ENCODE measurements at places on chromosomes 16 and 17. TPM values are rescaled to one million over a fixed set of nuclear protein-coding genes. Genes with fewer than 3 reads are reported as not detected.
A peak's percentile ranks its signal among the peaks of the same experiment; 100 is the strongest.

DNA sequence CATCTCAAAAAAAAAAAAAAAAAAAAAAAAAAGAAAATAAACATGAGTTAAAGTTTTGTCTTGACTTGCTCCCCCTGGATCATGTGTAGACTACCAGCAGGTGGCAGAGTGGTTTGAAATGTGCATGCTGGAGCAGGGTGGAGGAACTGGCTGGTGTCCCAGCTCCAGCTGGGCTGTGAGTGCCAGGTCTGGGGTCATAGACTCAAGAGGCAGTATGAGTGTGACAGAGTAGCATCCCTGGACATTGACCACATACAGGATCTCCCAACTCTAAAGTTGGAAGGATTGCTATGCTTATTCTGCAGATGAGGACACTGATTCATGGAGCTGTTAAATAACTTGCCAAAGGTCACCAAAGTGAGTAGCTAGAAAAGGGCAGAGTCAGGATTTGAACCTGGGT, 198.0 kb upstream of the MPHOSPH6 start:
- no peaks in the 10 kb centered on the region for H3K27me3 ChIP-seq
- DNase-seq: peak; percentile 49
- no peaks in the 10 kb centered on the region for H3K4me1 ChIP-seq
- H3K36me3 ChIP-seq: no peaks in the 10 kb centered on the region
- H3K4me3 ChIP-seq: no peak overlapping the region
- H3K27ac ChIP-seq: no peak overlapping the region

DLX4 gene
- total RNA-seq: not detected

- no peaks in the 10 kb centered on the region for H3K27me3 ChIP-seq
- H3K4me1 ChIP-seq: peaks cover 46% of the 10 kb centered on the region
- DNase-seq: peak; percentile 61
- H3K27ac ChIP-seq: peak overlapping the region; percentile 86
- peak overlapping the region; percentile 45 for H3K4me3 ChIP-seq
These were observed 512 bp downstream of the AKAP1 start for GRCh38 chr17:57085448-57086068.

NECAB2 gene
- 0.94 TPM for total RNA-seq

KRT9 gene
- total RNA-seq: not detected

DNA sequence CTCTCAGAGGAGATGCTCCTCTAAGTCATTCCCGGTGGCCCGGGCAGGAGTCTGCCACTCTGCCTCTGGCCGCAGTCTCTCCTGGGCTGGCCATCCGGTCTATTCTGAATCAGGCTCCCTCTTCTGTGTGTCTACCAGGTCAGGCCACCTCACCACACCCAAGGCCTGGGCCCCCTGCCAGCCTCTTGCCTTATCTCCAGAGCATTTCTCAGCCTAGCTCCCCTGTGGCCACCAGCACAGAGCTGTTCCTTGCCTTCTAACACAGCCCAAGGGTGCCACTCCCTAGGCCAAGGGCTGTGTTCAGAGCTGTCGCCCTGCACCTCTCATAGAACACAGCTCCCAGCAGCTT, 55.3 kb downstream of the MYO18A start:
- no peak overlapping the region for H3K27ac ChIP-seq
- H3K4me3 ChIP-seq: no peak overlapping the region
- H3K36me3 ChIP-seq: peaks cover 26% of the 10 kb centered on the region

DNA sequence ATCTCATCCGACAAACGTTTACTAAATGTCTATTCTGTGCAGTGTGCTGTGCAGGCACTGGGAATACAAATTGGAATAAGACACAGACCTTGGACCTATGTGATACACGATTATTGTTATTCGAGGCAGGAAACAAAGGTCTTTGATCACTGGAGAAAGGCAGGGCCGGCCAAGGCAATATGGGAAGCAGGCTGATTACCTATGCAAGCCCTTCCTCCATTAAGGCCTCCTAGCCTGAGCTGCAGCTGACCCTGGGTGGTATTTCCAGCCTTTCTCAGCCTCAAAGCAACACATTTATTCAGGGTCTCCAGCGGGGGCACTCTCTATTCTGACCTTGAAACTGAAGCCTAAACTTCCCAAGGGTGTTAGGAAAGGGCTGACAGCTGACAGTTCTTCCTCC, 13.4 kb downstream of the ST6GALNAC1 start:
- no peak overlapping the region for H3K4me3 ChIP-seq
- DNase-seq: no peak
- H3K36me3 ChIP-seq: no peaks in the 10 kb centered on the region
- H3K4me1 ChIP-seq: no peaks in the 10 kb centered on the region

- H3K27ac ChIP-seq: peak overlapping the region; percentile 54
- no peak for DNase-seq
- no peak overlapping the region for H3K4me3 ChIP-seq
- no peaks in the 10 kb centered on the region for H3K27me3 ChIP-seq
- no peaks in the 10 kb centered on the region for H3K36me3 ChIP-seq
- H3K4me1 ChIP-seq: peaks cover 37% of the 10 kb centered on the region
These were observed 24.9 kb downstream of the HMOX2 start for GRCh38 chr16:4501071-4501478.

DNA sequence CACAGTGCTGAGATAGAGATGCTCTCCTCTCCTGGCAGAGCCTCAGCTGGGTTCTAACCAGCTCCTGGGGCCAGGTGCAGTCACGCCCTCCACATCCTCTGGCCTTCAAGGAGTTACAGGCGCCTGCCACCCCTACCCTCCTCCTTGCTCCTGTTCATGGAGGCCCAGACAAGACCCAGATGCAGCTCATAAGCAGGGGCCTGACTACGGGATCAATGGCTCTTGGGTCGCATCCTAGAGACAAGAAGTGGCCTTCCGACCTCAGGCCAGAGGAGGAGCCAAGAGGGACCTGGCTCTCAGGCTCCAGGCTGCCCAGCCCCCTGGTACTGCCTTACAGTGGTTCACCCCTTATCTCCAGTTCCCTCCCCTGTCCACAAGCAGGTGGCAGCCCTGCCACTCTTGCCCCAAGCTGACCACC, 23.0 kb downstream of the ARHGAP27 start:
- H3K4me1 ChIP-seq: peaks cover 65% of the 10 kb centered on the region
- no peak overlapping the region for H3K4me3 ChIP-seq
- no peak for DNase-seq
- peaks cover 3% of the 10 kb centered on the region for H3K36me3 ChIP-seq

DNA sequence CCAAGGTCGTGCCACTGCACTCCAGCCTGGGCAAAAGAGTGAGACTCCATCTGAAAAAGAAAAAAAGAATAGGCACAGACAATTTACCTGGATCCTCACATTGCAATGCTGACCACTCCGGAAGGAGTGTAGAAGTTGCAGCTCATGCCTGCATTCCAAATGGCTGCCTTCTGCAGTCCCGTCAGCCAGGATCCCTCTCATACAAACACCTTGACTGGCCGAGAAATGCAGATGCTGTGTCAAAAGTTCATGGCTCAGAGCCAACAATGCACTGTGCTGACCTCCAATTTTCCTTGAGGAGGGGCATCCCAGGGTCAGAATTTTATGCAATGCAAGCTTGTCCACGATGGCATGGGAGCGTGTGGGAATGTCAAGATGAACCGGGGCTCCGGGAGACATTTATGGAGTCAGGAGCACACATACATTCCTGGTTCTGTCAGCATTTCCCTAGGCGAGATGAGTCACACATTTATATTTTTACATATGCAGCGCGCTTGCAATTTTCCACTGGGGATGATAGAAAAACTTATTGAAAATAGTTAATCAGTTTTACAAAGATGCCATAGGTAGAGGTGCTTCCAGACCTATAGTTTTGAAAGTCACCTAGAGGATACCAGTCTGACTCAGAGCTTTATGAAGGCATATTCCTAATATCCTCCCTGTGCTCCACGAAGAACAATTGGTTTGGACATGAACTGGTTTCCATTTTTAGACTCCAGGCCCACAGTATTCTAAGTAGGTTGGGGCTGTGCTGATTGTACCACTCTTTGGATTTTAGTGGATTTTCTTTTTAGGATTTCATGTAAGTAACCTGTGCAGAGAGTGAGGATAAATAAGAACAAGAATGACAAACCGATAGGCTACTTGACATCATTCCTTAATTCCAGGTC, 614.6 kb downstream of the MAF start:
- no peak for DNase-seq
- no peak overlapping the region for H3K27ac ChIP-seq
- no peaks in the 10 kb centered on the region for H3K4me1 ChIP-seq
- H3K27me3 ChIP-seq: no peaks in the 10 kb centered on the region
- no peak overlapping the region for H3K4me3 ChIP-seq

ENKD1 gene
- 14.2 TPM for total RNA-seq

SLC35G3 gene
- not detected for total RNA-seq

- peaks cover 27% of the 10 kb centered on the region for H3K27me3 ChIP-seq
- DNase-seq: peak; percentile 7
- no peak within 1 kb of the TSS for H3K4me3 ChIP-seq
- H3K36me3 ChIP-seq: no peaks in the 10 kb centered on the region
- peaks cover 5% of the 10 kb centered on the region for H3K4me1 ChIP-seq
- H3K27ac ChIP-seq: peak within 1 kb of the TSS; percentile 57
These were observed at the start of gene GJC1 for GRCh38 chr17:44829523-44830358. TSS of gene GJC1 (minus strand) at chr17:44830287. CDS start at chr17:44805817, 24,470 bp downstream.

DNA sequence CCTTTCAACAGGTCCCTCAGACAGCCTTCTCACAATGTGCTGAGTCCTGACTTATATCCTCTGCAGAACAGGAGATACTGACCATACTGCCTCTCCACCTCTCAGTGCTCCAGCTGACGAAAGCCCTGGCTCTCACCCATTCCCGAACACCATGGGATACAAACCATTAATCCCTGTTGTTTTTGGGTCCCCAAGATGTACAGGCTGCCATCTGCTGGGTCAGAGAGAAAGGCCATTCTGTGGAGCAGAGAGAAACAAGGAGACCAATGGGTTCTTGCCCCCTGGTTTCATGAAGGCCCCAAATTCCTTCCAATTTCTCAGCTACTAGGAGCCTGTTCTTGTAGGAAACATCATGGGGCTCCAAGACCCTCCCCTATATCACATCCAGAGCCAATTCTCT, 3.0 kb downstream of the ERN2 start:
- H3K27ac ChIP-seq: no peak overlapping the region
- H3K4me3 ChIP-seq: no peak overlapping the region
- no peak for DNase-seq
- H3K4me1 ChIP-seq: no peaks in the 10 kb centered on the region

GJC1 gene
- total RNA-seq: 4.4 TPM

DNA sequence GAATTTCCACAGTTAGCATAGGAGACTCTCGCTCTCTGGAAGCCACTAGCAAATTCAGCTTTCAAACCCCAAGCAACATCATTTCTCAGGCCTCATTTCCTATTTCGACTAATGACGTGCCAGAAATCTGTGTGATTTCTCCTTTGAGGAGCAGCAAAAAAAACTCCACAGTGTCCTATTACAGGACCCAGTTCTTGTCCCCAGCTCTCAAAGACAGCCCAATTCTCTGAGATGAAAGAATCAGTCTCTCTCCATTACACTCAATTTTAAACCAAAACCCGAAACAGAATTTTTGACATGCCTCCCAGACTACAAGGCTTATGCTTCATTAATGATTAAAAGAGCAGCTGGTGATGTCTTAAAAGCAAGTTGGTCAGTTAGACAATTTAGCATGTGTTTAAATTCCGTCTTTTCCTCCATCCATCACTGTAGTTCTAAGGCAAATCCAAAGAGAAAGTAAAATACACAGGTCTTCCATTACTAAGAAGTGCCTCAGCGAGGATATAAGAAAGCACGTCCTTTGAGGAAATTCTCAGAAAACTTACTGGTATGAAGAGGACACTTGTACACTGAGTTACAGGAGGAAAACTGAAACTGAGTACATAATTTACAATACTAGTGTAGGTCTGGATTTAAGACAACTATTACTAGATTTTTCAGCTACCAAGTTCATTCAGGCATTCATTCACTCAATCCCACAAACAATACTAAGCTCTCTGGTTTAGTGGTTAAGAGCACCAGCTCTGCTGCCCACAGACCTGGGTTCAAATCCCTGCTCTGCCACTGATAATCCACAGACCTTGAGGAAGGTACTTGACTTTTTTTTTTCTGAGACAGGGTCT, 12.5 kb downstream of the TOM1L2 start:
- H3K27me3 ChIP-seq: no peaks in the 10 kb centered on the region
- no peak for DNase-seq
- peak overlapping the region; percentile 82 for H3K27ac ChIP-seq
- H3K4me3 ChIP-seq: no peak overlapping the region
- peaks cover 39% of the 10 kb centered on the region for H3K4me1 ChIP-seq

GINS2 gene
- total RNA-seq: 0.24 TPM

GRCh38 chr16:10345629-10346028, 40.2 kb upstream of the ATF7IP2 start:
- H3K4me3 ChIP-seq: no peak overlapping the region
- H3K27me3 ChIP-seq: no peaks in the 10 kb centered on the region
- H3K4me1 ChIP-seq: no peaks in the 10 kb centered on the region
- DNase-seq: no peak

- H3K4me3 ChIP-seq: no peak overlapping the region
- DNase-seq: no peak
- no peaks in the 10 kb centered on the region for H3K27me3 ChIP-seq
- no peaks in the 10 kb centered on the region for H3K4me1 ChIP-seq
These were observed 21.0 kb downstream of the CNOT1 start for GRCh38 chr16:58608601-58609136.

GRCh38 chr17:60093694-60094093, 15.0 kb upstream of the HEATR6 start:
- H3K27me3 ChIP-seq: no peaks in the 10 kb centered on the region
- H3K36me3 ChIP-seq: no peaks in the 10 kb centered on the region
- H3K4me3 ChIP-seq: no peak overlapping the region
- peaks cover 7% of the 10 kb centered on the region for H3K4me1 ChIP-seq
- H3K27ac ChIP-seq: no peak overlapping the region

DNA sequence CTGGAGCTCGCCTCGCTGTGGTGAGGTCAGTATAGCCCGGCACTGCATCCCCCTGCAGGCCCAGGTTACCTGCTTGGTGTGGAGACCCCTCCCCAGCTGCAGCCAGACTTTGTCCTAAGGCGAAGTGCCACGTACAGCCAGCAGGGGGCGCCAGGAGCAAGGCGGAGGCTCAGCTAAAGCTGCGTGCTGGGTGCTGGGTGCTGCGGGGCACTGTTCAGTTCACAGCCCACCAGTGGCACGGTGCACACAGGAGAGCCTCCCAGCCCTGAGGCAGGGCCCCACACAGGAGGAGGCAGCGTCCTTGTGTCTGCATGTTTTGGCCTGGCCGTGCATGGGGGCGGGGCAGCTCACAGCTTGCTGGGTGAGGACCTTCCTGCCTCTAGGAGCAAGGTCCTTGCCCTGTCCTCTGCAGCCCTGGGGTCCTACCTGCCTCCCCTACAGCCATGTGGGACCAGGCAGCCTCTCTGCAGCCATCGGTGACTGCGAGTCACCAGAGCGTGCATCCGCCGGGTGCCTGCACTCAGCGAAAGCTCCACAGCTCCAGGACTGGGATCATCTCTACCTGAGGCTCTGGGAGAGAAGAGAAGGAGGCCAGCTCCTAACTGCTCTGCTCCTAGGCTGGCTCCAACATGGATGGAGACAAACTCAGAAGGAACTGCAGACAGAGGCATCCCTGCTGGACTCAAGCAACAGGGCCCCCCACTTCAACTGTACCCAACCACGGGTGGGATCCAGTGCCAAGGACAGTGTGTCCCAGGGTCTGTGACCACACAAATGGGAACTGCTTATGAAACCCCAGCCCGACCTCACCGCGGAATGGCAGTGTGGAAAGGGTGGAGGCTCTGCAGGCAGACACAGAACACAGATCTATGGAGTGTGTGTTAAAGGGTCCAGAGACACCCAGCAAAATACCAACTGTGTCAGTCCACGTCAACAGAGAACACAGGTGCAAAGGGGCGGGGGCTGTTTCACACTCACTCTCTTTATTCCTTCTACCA, 19.0 kb downstream of the SLC7A5 start:
- no peak overlapping the region for H3K27ac ChIP-seq
- H3K27me3 ChIP-seq: no peaks in the 10 kb centered on the region
- H3K36me3 ChIP-seq: no peaks in the 10 kb centered on the region
- H3K4me1 ChIP-seq: peaks cover 56% of the 10 kb centered on the region
- peak; percentile 61 for DNase-seq
